ENCODE measurements at places on chromosomes 5 and 9.
A peak's percentile ranks its signal among the peaks of the same experiment; 100 is the strongest.

GRCh38 chr9:93267681-93268505, 84.0 kb downstream of the WNK2 start:
- DNase-seq: no peak

DNA sequence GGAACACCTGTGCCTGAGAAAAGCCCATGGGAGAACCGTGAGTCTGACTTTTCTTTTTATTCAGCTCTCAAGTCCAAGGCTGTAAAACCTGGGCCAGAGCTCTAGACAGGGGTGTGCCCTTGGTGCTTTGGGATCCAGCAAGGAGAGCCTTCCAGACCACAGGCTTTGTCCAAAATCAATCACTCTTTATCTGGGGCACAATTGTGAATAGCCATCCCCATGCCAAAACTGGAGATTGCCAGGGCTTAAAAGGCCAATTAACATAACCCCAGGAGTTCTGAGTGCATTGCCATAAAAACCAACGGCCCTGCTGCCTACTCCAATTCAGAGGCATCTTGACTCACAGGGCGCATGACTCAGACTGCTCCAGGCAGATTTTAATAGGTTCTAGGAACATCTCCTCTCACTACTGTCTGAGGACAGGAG, 391.8 kb downstream of the ARHGEF28 start:
- DNase-seq: peak; percentile 50

GRCh38 chr9:21265421-21266189, 25.8 kb upstream of the IFNA14 start:
- no peak for DNase-seq

DNA sequence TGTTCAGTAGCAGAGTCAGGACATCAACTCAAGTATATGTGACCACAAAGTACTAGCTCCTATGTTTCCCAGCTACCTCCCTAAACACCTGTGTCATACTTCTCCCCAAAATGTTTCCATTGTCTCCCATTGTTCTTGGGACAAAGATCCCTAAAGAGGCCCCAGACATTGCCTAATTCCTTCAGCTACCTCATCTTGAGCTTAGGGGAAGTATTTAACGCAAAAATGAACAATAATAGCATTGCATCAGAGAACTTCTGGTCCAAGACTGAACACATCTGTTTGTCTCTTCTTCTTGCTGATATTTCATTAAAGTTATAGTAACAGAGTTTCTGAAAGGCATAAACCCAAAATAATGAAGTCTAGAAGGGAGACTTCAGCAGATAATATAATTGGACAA, 430.8 kb downstream of the MTRR start:
- DNase-seq: no peak

GRCh38 chr5:91367344-91367743, 15.8 kb downstream of the ARRDC3 start:
- no peak for DNase-seq

DNA sequence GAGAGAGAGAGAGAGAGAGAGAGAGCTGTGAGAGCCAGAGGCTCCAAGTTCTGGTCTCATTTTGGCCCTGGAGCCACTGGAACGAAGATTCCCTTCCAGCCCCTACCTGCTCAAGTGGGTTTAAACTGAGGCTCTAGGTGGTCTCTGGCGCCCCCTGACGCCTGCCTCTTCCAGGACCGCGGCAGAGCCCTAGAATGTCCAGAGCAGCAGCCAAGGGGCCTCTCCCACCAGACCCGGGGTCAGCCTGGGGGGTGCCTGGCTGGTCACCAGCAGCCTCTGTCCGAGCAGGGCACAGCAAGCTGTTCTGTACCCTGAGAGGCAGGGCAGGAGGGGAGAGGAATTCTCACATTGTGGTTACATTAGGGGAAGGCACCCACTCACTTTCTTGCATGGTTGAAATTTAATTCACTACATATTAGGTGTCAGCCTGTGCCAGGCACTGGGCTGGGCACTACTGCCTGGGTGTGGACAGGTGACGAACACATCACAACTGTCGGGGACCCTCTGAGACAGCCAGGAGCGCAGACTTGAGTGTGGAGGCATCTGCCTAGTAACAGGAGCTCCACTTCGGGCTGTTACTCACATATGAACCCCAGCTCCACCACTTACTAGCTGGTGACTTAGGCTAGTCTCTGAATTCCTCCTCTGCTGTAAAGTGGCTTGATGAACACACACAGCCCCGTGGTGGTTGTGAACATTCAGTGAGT, 44.5 kb downstream of the AMBP start:
- DNase-seq: peak; percentile 9

DNA sequence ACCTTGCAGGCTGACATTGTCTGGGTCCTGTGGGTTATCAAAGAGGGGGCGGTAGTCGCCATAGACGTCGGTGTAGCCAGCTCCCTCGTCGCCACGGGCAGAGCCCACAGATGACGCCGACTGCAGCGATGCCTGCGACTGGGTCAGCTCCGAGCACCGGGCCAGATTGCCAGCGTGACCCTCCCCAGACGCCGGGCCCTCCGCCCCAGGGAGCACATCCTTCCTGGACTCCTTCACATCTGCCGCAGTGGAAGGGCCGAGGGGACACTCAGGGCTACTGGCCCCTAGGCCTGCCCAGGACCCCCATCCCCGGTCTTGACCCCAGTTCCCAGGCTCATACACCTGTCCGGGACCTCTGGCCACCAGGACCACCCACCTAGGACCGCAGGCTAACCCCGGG, 13.9 kb downstream of the ABCA2 start:
- DNase-seq: no peak

- DNase-seq: no peak
Measured at GRCh38 chr5:160361624-160362228, 8.7 kb downstream of the C1QTNF2 start.

DNA sequence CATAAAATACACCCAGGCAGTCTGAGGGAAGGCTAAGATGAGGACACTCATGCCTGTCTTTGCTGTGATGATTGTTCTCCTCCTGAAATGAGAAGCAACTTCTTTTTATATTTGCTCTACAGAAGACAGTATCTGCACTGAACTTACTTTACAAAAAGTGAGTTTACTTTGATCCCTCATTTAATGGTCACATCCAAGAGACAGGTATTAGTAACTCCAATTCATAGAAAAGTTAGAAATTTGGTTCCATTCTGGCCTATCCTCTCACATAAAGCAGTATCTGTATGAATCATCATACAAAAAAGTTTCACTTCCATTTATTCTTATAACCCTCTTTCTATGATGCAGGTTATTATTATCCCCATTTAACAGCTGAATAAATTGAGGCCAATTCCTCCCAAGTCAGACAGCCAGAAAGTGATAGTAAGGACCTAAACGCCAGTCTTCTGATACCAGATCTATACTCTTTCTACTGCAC, 15.2 kb downstream of the TSTD2 start:
- no peak for DNase-seq

GRCh38 chr9:109791747-109792146, 11.7 kb downstream of the PALM2AKAP2 start:
- no peak for DNase-seq

GRCh38 chr5:142053426-142054151, 40.8 kb upstream of the GNPDA1 start:
- DNase-seq: peak; percentile 66
